ENCODE measurements at places on chromosomes 3 and 15. TPM values are rescaled to one million over a fixed set of nuclear protein-coding genes. Genes with fewer than 3 reads are reported as not detected.

GRCh38 chr3:122268257-122269024 lies 56.6 kb upstream of the CSTA start:
- peaks cover 19% of the 10 kb centered on the region for H3K27me3 ChIP-seq
- H3K36me3 ChIP-seq: peaks cover under 1% of the 10 kb centered on the region
- peaks cover 31% of the 10 kb centered on the region for H3K4me1 ChIP-seq
- no peak overlapping the region for H3K4me3 ChIP-seq

GRCh38 chr3:159187232-159187631 lies 385.4 kb downstream of the MFSD1 start:
- no peaks in the 10 kb centered on the region for H3K4me1 ChIP-seq
- DNase-seq: no peak
- no peaks in the 10 kb centered on the region for H3K27me3 ChIP-seq
- H3K36me3 ChIP-seq: no peaks in the 10 kb centered on the region
- H3K27ac ChIP-seq: no peak overlapping the region
- no peak overlapping the region for H3K4me3 ChIP-seq

- no peak for DNase-seq
- no peaks in the 10 kb centered on the region for H3K27me3 ChIP-seq
- H3K4me3 ChIP-seq: no peak overlapping the region
- H3K36me3 ChIP-seq: peaks cover 47% of the 10 kb centered on the region
- H3K27ac ChIP-seq: no peak overlapping the region
- H3K4me1 ChIP-seq: peaks cover 39% of the 10 kb centered on the region
Observed at GRCh38 chr3:152375546-152375945, 106.8 kb downstream of the MBNL1 start.

GRCh38 chr15:60798821-60799220 lies 319.9 kb upstream of the ICE2 start:
- H3K4me1 ChIP-seq: peaks cover 28% of the 10 kb centered on the region
- H3K4me3 ChIP-seq: no peak overlapping the region
- peaks cover 9% of the 10 kb centered on the region for H3K36me3 ChIP-seq
- H3K27ac ChIP-seq: no peak overlapping the region
- DNase-seq: no peak

- no peaks in the 10 kb centered on the region for H3K4me1 ChIP-seq
- H3K27me3 ChIP-seq: no peaks in the 10 kb centered on the region
- no peaks in the 10 kb centered on the region for H3K36me3 ChIP-seq
- H3K27ac ChIP-seq: no peak overlapping the region
- no peak overlapping the region for H3K4me3 ChIP-seq
Observed at GRCh38 chr3:71636001-71636400, 52.5 kb upstream of the FOXP1 start.

DNA sequence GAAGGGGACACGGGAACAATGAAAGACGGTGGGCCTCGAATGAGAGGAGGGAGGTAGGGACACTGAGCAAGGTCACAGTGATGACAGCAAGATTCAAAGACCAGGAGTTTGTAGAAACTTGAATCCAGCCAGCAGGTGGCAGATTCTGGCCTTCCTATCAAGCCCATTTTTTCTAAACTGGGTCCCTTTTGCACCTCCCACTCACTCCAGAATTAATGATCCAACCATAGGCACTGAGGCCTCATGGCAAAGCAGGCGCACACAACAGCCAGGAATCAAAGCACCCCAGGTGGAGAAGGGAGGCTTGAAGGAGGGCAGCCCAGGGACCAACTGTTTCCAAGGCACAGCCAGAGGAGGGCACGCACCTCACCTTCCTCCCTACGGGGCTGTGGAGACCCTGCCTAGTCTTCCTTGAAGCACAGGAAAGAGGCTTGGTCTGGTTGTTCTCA lies 90.2 kb downstream of the ANP32A start:
- no peak overlapping the region for H3K27ac ChIP-seq
- no peaks in the 10 kb centered on the region for H3K36me3 ChIP-seq
- no peak for DNase-seq
- peaks cover 5% of the 10 kb centered on the region for H3K27me3 ChIP-seq
- no peak overlapping the region for H3K4me3 ChIP-seq

GRAMD1C gene
- total RNA-seq: 1.2 TPM

SERPINI2 gene
- total RNA-seq: not detected

CPN2 gene
- not detected for total RNA-seq

GOLGA8T gene
- 1.5 TPM for total RNA-seq

GP5 gene
- 2.3 TPM for total RNA-seq

ATR gene
- 36.9 TPM for total RNA-seq
